ENCODE measurements at places on chromosomes 1 and 21.

DNA sequence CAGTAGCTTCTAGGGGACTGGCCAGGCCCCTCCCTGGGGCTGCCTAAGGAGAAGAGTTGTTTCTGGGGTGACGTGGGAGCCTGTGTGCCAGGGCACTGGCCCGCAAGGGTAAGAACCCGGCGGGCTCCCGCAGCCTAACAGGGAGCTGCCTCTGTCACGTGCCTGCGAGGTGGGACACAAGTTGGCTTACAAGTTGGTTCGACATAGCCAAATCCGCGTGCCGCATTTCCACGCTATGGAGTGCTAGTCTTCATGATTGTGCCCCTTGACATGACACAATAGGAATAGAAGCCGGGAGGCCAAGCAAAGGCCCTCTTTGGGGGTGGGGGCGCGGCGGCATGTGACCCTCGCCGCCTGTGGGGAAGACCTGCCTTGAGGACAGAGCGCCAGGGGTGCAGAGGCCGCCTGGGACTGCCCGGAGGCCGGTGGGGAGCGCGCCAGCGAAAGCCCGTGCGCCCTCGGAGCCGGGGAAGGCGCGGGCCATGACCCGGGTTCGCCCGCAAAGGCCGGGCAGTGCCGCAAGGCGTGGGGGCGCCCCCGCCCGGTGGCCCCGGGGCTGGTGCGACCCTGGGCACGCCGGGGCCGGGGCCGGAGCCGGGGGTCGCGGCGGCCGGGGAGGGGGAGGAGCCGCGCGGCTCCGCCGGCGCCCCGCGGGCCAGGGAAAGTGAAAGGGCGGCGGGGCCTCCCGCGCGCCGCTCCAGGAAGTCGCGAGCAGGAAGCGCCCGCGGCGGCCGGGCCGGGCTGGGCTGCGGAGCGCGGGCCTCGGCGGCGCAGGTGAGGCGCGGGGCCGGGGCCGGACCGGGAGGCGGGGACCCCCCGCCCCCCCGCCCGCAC, at the start of gene SLC37A1:
Gene SLC37A1, plus strand, starts transcription at position 702 of the 834 bp plus-strand sequence. CDS start 4,603 bp downstream, outside the sequence.
- peak; percentile 40 for DNase-seq

DNA sequence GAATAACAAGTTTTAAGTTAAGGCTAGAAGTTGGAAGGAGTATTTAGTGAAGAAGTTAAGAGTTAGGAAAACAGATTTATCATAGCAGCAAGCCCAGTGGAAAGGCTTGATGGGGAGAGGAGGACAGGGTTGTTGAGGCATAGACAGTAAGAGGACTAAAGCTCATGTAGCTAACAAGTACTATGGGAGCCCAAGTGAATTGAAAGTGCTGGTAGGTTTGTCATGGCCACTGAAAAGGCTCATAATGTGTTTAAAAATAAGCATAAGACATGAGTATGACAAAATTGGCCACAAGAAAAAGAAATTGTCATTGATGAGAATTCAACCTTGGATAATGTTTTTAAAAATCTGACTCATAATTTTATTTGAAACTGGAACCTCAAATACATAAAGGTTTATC, 49.2 kb upstream of the CRB1 start:
- no peak for DNase-seq

- DNase-seq: no peak
Observed at GRCh38 chr1:2231532-2232254, 3.6 kb downstream of the SKI start.

GRCh38 chr21:15094706-15095105, 29.9 kb upstream of the NRIP1 start:
- DNase-seq: no peak

DNA sequence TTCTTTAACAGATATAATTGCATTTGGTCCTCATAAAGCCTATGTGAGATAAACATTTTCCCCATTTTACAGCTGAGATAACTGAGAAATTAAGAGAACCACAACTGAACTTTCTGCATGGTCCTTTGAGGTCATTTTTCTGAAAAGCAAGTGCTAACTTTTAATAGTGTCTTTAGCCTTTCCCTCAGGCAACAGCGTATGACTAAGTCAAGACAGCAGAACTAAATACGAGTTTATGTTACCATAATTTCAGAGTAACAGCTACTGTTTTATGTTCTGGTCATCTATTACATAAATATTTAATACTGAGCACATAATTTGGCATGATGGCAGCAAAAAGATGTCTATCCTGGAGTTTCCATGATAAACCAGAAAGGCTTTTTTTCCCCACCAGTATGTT, 95.6 kb downstream of the OLFML2B start:
- no peak for DNase-seq

DNA sequence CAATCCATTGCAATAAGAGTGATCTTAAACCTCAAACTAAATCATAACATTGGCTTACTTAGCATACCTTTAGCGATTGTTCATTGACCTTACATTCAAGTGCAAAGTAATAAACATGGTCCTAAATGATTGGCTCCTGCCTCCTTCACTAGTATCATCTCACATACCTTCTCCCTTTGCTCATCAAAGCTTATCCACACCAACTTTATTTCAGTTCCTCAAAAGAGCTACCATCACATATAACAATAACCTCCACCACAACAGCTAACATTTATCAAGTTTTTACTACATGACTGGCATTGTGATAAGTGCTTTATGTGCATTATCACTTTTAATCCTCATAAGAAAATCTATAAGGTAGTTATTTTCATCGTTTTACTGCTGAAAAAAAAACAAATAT, 198.8 kb downstream of the COL24A1 start:
- DNase-seq: no peak

DNA sequence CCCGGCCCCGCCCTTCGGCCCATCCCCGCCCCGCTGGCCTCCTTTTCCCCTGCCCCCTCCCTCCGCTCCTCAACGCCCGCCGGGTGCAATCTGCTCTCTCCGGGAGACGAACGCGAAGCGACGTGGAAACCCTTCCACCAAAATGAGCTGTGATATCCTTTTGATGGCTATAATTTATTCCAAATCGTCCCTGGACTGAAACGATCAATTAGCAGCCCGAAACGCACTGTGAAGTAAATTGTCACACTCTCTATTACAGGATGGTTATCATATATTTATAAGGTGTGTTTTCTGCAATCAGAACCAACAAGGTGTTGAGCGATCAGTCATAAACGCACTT, 134.6 kb upstream of the BARHL2 start:
- DNase-seq: no peak

GRCh38 chr1:65992165-65992821, 199.6 kb downstream of the PDE4B start:
- no peak for DNase-seq

- DNase-seq: no peak
Observed at GRCh38 chr1:20233866-20234265, 47.5 kb upstream of the PLA2G2C start.

GRCh38 chr1:91779548-91780021, 106.4 kb downstream of the TGFBR3 start:
- DNase-seq: peak; percentile 49

DNA sequence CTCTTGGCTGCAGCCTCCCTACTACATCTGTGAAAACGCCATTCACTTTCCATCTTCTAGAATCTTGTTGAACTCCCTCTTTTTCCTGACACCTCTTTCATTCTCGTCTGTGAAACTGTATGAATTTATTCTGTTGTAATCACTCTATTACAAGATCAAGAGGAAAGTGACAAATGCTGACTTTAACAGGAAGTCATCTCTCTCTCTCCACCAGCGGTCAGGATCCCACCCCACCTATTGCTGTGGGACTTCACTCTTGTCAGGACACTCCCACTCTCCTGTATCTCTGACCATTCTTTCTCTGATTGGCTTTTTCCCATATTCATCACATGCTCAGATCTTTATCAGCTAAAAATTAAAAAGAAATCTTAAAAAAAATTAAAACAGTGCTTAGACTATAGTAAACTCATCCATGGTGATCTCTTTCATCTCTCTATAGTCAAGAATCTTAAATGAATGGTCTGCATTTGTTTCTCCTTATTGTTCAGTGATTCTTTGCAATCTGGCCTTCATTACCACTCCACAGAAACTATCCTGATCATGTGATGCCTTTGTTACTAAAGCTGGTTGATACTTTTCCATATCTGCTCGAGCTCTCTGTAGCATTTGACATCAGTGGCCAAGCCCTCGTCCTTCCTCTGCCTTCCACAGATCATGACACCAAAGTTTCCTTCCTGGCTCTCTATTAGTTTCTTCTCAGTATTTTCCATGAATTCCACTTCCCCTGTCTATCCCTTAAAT, 113.6 kb downstream of the UCHL5 start:
- DNase-seq: no peak

DNA sequence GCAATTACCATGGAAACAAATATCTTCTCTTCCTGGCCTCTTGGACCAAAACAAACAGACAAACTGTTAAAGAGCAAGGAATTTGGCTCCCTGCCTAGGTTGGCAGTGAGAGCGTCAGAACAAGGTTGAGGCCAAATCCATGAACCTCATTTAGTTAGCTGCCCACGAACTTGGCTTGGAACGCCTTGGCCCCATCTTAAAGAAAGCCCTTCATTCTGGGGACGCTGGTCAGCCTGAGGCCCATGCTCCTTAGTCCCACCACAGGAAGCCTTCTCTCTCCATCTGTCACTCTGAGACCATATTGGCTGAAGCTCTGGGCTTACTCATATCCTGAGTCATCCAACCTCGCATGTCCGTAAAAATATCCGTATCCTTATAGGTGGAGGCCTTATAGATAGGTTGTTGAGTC, 62.4 kb upstream of the DIRAS3 start:
- no peak for DNase-seq

DNA sequence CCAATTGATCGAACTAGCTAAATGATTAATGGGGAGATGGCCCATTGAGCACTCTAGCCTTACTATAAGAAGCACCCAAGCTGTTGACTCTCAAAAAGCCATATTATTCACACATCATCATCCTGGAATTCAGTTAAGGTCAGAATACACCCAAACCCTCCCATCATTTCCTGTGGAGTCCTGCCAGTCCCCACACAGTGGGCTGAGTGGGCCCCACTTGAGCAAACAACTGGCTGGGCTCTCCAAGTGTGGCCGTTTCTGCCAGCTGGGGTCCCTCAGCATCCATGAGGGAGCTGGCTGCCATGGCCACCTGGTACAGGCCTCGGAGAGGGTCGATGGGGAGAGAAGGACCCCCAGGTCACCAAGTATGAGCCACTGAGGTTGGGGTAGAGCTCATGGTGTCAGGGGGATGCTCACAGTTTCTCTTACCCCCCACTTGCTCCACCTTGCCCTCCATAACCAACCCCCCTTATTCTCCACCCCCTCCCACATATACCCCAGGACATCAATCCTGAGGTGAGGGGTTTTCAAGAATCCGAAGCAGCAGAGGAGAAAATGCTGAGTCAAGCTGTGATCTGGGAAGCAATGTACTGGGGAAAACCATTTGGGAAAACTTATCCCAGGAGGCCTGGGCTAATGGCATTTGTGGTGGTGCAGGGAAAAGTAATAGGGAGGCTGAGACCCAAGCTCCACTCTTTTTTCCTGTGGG, 60.3 kb downstream of the UBE2T start:
- DNase-seq: no peak

DNA sequence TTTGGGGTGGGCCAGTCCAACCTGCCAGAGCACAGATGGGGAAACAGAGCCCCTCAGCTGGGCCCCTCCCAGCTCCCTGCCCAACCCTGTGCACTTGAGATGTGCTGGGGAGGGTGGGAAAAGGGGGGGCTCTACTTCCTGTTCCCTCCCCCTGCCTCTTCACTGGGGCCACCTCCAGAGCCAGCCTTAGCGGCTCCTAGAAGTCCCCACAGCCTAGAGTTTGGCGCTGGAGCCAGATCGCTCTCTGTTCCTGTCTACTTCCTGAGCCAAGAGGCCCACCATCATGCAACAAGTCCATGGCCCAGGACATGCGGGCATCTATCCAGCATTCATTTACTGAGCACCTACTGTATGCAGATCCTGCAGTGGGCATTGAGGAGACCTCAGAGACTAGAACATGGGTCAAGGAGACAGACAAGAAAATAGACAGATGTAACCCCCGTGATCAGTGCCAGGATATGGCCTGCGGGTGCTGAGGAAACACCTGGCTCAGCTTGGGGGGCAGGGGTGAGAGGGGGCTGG, 144.1 kb downstream of the SYF2 start:
- DNase-seq: no peak

- no peak for DNase-seq
Observed at GRCh38 chr1:112992780-112993179, 36.8 kb upstream of the SLC16A1 start.
